Activated CD4-positive, alpha-beta memory T cell treated with anti-CD3 and anti-CD28 coated beads, Interleukin-2, amount 10 ng/mL, durations not matched to agents 7 days and 5 days (primary cell): ENCODE measurements at places on chromosomes 12 and 14. TPM values are rescaled to one million over a fixed set of nuclear protein-coding genes. Genes with fewer than 3 reads are reported as not detected.

CHGA gene
- not detected for total RNA-seq

MYH6 gene
- total RNA-seq, result 0.08 TPM

DNA sequence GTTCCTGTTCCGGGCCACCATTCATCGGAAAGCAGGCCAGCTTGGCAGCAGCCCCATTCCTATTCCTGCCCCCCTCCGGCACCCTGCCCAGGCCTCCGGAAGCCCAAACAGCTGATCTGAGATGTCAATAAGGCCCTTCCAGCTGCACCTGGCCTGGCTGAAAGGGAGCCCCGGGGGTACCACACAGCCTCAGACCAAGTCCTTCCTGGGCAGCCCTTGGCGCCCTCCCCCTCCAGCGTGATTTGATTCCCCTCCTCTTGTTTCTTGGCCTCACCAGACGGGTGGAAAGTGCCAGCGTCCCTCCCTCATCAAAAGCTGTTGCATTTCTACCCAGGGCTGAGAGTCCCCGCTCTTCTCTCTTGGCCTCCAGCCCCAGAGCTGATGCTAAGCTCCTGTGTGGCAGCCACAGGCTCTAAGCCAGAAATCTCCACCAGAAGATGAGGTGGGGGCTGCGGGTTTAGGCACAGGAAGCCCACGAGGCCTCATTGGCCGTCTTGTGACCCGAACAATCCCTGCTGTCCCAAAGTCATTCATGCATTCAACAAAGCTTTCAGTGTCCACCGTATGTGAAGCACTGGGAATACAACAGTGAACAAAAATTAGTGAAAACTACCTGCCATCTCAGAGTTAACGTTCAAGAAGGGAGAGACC is 215.4 kb downstream of the SLC41A2 start:
- peak overlapping the region; percentile 16 for H3K27ac ChIP-seq
- DNase-seq, result no peak
- no peaks in the 10 kb centered on the region for H3K27me3 ChIP-seq
- H3K4me3 ChIP-seq, result no peak overlapping the region
- peaks cover 27% of the 10 kb centered on the region for H3K36me3 ChIP-seq
- H3K4me1 ChIP-seq, result peaks cover 78% of the 10 kb centered on the region

DNA sequence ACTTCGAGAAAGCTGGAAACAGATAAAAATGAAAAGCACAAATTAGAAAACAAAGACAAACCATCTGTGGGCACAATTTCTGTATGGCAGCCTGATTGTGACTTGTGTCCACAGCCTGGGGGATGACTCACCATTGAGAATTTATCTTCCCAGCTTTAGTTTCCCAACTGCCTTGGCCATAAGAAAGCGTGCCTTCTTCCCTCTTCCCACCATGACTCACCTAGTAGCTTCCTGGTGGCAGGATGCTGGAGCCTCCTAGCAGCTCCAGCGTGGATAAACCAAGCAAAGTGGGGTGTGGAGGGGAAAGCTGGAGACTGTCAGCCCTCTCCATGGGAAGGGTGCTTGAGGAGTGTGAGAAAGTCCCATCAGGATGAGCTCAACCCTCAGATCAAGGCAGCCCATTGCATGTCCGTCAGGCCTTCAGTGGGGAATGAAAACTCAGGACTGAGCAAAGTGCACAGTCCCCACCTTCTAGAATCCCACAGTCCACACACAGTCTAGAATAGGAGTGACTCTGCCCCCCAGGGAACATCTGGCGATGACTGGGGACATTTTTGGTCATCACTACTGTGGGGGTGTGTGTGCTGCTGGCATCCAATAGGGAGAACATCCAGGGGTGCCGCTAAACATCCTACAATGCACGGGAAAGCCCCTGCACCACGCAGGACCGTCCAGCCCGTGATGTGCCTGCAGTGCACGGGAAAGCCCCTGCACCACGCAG is 22.4 kb upstream of the SERPINA6 start:
- DNase-seq, result no peak
- peaks cover 18% of the 10 kb centered on the region for H3K4me1 ChIP-seq
- H3K36me3 ChIP-seq, result peaks cover 3% of the 10 kb centered on the region
- H3K4me3 ChIP-seq, result no peak overlapping the region

DNA sequence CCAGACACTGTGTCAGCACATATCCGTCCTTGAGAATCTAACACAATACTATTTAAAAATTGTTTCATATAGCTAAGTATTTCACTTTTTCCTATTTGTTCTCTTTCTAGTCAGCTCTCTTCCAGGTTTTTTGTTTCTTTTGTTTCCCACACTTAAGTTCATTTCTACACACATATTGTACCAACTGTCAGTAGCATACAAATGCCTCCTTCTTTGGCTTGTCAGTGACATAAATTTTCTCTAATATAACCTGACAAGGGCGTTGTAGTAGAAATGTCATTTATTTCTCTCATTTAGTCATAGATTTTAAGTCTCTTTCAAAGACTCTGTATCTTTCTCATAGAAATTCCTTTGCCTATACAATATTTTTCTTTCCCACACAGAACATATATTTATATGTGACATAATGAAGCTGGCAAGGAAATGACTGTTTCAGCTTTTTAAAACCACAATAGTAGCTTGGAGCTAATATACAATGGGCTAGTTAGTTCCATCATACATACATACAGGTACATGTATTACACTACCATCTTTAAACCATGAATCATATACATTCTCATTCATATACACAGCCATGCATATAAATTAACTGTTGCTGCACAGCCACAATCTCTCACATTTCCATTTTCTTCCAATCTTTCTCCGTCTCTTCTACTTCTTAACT is 42.3 kb upstream of the EPS8 start:
- H3K4me3 ChIP-seq, result no peak overlapping the region
- no peaks in the 10 kb centered on the region for H3K4me1 ChIP-seq
- no peaks in the 10 kb centered on the region for H3K36me3 ChIP-seq
- no peak for DNase-seq

DNA sequence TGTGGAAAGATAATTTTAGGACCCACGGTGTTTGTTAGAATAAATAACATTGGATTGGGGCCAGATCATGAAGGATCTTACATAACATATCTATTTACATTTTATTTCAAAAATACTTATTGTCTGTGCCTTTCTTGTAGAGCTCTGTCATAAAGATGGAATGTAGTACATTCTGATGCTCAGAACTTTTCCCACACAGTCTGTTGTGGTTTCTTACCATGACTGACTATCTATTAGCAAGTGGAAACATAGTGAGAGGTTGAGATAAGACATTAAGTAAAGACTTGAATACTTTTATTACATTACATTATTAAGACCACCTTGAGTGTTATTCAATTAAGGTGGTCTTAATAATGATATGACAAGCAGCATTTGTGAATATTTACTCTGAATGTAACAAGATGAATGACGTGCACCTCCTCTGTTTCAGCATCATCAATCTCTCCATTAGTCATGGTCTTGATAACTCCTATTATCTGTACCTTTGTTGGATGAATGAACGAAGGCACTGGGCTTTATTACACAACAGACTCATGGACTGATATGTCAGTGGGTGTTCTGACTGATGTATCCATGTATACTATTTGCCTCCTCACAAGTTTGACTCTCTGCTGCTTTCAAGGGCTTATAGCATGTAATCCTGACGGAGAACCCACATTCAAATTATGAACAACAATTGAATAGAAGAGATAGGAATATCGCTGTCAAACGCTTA is 883.0 kb upstream of the FLRT2 start:
- H3K4me1 ChIP-seq, result no peaks in the 10 kb centered on the region
- no peak overlapping the region for H3K27ac ChIP-seq
- no peak for DNase-seq
- H3K27me3 ChIP-seq, result no peaks in the 10 kb centered on the region
- H3K4me3 ChIP-seq, result no peak overlapping the region
- no peaks in the 10 kb centered on the region for H3K36me3 ChIP-seq

DNA sequence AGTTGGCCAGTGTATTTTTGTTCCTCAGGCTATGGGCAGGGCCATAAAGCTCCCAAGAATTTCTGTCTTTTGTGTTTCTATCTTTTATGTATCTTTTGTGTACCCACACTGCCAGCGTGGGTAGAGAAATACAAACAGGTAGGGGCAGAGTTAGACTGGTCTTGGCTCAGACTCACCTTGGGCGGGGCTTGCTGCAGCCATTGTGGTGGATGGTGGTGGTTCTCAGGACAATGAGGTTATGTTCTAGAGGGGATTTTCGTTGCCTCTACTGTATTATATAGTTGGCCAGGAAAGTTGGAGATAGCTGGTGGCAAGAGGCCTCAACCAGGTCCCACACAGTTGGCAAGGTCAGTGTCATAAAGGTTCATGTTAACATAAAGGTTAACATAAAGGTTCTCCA is 977.5 kb upstream of the LRFN5 start:
- H3K4me1 ChIP-seq, result no peaks in the 10 kb centered on the region
- no peak for DNase-seq
- H3K4me3 ChIP-seq, result no peak overlapping the region
- H3K36me3 ChIP-seq, result no peaks in the 10 kb centered on the region
- H3K27ac ChIP-seq, result no peak overlapping the region

- H3K36me3 ChIP-seq, result no peaks in the 10 kb centered on the region
- peaks cover 38% of the 10 kb centered on the region for H3K27me3 ChIP-seq
- H3K27ac ChIP-seq, result no peak overlapping the region
- H3K4me3 ChIP-seq, result no peak overlapping the region
- DNase-seq, result no peak
Observed at GRCh38 chr14:77154421-77154820, 12.8 kb upstream of the ZDHHC22 start.
